AG09319 (cell line): ENCODE measurements at places on chromosomes 1 and 21.

DNA sequence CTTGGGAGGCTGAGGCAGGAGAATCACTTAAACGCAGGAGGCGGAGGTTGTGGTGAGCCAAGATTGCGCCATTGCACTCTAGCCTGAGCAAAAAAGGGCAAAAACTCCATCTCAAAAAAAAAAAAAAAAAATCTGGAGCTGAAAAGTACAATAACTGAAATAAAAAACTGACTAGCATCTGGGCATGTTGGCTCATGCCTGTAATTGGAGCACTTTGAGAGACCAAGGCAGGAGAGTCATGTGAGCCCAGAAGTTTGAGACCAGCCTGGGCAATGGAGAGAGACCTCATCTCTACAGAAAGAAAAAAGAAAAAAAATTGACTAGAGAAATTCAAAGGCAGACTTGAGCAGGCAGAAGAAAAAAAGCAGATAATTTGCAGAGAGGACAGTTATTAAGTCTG, 18.1 kb downstream of the CLDN19 start:
- no peak for DNase-seq

GRCh38 chr21:34284666-34285065, 79.1 kb upstream of the KCNE2 start:
- no peak for DNase-seq

- no peak for DNase-seq
Measured at GRCh38 chr1:36920801-36921405, 113.4 kb downstream of the GRIK3 start.

DNA sequence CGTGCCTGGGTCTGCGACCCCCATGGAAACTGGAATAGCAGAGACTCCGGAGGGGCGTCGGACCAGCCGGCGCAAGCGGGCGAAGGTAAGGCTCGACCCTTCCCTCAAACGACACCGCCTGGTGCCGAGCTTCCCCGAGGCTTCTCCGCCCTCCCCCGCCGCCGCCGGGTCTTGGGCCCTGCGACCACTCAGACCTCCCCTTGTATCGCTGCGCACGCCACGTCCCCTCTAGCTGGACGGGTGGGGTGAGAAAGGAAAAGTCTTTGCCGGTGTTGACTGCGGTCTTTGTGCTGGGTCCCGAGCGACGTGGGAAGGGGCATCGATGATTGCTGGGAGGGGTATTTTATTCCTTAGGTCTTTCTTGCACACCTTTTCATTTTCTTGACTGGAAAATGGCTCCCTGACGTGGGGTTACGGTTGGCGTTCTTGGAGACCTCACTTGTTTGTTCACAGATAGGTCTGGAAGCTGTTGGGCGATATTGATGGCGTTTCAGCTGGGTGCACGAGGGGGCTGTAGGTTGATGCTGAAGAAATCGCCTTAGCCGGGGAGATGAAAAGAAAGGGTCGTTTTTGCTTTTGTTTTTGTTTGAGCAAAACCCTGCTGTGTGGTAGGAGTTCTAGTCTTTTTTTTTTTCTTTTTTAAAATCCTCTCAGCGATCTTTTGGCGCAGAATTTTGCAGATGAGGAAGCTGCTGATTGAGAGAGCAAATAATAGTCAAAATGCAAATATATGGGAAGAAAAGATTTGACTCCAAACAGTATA, 776 bp downstream of the KDM1A start:
- no peak for DNase-seq

DNA sequence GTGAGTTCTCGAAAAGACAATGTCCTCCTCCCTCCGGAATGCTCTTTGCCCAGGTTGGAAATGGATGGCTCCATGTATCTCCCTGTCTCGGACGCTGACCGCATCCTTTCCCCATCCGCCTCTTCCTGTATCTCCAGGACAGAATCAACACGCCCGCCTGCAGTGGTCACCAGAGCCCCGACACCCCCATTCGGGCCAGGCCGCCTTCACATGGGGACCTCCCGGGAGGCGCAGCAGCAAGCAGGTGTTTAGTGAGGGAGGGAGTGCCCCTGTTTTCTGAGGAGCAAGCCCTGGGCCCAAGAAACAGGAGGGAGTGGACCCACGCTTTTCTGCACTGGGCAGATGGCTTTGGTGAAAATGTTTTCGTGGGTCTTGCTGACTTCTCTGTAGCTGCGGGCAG, 83.5 kb upstream of the TTC34 start:
- DNase-seq, result no peak

DNA sequence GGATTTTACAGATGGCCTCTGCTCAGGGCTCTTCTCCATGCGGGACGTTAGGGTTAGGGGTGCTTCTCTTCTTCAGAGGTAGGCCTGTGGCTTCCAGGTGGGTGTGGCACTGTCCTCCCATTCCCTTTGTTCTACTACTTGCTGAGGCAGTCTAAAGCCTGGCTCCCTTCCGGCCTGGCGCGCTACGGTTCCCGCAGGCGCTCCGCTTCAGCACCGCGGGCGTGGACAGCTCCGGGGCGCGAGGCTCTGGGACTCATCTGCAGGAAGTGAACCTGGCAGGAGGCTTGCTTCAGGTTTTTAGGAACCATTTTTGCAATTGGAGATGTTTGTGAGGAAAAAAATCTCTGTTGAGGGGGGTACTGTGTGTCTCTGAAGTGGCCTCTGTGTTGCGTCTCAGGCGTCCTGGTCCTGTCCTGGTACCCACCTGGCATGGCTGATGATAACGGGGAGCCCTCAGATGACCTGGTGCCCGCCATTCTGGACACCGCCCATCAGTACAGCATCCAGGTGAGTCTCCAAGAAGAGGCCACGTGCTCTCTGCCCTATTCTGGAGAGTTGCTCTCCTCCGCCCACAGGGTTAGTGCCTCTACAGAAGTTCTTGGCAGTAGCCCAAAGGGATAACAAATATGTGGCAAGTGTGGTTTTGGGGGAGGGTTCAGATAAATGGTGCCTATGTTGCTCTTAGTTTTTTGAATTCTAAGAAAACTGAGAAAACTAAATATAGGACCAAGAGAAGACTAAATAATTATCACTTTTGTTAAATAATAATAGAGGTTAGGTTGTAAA, 1.9 kb downstream of the MANEAL start:
- no peak for DNase-seq

DNA sequence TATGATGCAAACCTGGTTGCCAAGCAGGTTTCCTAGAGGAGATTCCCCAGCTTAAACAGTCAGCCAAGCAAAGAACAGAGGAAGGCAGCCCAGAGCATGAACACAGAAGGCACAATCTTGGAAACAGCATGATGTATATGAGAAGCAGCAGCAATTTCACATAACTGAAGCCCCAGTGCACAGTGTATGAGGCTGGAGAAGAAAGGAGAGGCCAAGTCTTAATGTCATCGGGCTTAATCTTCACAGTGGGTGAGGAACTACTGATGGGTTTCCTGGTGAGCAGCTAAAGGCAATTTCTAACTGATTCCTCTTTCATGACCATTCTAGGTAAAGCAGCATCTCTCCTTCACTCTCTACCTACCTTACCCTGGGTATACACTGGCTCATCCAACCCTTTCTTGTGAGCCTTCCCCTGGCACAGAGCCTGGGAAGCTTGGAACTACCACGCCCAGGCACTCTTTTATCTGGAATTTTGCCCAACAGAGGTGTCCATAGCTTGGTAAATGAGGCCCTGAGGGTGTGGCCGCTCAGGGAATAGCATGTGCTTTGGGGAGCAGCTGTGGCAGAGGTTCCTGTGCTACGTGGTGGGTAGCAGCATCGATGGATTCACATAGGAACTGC, 22.0 kb downstream of the FYB2 start:
- no peak for DNase-seq

GRCh38 chr1:66278260-66279021, 255.5 kb upstream of the SGIP1 start:
- no peak for DNase-seq

DNA sequence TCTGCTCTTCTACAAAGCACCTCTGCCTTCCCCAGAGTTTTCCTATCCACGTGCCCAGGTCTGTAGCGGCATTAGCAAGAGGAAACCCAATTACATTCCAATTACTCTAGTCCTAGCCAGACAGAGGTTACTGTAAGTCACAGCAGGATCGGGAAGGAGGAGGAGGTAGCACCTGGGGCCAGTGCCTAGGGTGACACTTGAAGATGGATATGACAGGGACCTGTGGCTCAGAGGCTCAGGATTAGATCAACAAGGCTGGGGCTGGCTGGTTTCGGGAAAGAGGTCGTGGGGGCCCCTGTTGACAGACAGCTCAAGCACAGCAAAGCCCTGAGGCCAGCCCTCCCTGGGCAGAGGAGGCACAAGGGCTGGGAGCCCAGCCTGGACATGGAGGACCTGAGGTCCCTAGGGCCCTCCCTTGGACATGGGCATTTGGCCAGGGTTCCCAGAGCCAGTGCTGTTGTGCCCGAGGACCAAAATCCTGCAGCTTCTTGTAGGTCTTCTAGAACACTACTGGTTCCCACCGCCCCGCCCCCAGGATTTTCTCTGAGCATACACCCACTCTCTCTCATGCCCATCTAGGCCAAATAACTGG, 3.0 kb upstream of the HCRTR1 start:
- DNase-seq, result no peak

DNA sequence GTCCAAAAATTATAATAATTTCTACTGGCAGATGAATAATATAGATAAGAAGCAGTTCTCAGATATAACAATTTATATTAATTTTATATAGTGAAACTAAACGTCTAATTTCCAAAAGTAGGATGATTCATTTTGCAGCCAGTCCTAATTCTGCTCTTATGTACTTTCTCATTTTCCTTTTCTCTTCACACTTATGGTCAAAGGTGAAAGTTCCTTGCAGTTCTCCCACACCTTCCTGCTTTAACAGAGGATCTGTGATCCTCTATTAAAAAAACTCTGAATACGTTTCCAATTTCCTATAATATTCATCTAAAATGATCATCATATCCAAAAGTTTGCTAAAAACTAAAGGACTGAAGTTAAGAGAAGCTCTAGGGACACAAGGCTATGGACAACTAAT, 78.5 kb downstream of the KIFAP3 start:
- no peak for DNase-seq

GRCh38 chr1:76669624-76670315, 197.5 kb upstream of the ST6GALNAC5 start:
- DNase-seq, result no peak

DNA sequence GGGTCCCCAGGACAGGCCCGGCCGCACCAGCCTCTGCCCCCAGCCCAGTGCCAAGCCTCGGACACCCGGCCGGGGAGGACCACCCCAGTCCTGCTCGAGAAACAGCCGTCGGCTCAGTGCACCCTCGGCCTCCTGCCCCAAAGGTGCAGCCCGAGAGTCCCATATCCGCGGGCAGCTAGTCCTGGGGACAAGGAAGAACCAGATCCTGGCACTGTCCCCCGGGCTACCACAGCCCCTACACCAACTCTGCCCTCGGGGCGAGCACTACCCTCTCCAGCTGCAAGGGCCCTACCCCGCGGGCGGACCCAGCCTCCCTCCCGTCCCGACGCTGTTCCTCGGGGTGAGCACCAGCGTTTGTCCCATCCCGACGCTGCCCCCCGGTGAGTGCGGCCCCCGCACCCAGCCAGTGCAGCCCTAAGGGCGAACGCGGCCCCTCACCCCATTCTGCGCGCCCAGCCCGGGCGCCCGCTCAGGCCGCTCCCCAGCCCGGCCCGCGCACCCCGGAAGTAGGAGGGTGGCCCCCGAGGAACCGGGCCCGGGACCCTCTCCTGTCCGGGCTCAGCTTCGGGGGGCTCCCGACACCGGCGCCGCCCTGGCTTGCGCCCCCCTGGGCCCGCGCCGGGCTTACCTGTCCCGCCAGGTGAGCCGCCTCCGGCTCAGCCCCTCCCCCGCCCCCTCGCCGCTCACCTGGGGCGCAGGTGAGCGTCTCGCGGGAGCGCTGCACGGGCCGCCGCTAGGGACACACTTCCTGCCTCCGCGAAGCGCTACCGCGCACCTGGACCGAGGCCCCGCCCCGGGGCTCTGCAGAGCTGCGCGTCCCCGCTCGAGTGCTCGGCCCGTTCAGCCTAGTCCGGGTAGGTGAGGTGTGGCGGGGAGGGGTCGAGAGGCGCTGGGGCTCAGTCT, at the start of gene KDF1:
TSS of gene KDF1 (minus strand) at position 747 of the 903 bp plus-strand sequence. CDS start 8,088 bp downstream, outside the sequence.
- no peak for DNase-seq

- no peak for DNase-seq
Measured at GRCh38 chr1:109089242-109090015, 1.1 kb upstream of the TMEM167B start.

DNA sequence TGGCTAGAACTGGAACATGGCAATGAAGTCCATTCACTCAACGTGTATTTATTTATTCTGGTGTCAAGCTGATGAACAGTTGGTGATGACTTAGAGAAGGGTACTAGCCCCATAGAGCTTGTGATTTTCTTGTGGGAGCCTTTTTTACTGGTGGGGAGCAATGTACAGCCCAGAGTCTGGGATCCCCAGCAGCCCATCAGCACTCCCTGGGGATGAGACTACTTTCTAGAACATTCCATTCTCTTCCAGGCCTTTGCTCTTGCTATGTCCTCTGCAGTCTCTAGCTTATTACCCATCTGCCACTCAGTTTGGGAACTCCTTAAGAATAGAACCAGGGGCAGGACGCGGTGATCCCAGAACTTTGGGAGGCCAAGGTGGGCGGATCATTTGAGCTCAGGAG, 11.6 kb downstream of the SLC2A1 start:
- no peak for DNase-seq

DNA sequence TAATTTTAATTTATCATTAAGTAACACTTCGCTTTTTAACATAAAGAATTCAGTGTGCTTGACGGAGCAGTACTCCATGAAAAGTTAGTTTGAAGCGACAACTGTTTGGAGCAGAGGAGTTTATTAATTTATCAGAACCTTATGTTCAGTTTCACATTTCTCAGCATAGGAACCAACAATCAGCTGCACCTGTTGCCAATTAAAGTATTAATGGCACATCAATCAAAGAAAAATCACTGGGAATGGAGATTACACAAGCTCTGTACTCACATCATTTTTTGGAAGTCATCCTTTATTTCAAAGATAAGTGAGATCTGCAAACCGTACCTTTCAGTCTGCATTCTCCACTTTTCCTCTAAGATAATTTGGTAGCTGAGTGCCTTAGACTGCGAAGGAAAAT, 344.6 kb downstream of the LMO4 start:
- no peak for DNase-seq

GRCh38 chr1:61322769-61323168, 240.4 kb downstream of the NFIA start:
- DNase-seq, result no peak

- peak; percentile 35 for DNase-seq
Measured at GRCh38 chr1:174262349-174263241, 103.3 kb downstream of the RABGAP1L start.

- DNase-seq, result no peak
Measured at GRCh38 chr1:24175033-24175755, 11.9 kb downstream of the IFNLR1 start.

DNA sequence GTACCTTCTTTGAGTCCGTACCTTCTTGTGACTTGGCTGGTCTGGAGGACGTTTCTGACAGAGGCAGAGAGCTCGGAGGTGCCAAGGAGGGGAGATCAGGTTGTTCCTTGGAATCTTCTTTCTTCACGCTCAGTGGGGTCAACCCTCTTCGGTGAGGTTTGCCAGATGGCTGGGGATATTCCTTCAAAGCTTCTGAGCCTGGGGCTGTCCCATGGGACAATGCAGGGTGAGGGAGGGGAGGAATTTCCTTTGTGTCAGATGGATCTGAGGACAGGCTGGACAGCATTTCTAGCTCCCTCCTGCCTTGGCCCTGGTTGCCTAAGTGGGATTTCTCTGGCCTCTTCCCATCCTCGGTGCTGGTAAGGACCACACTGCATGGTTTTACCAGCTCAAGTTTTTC, 95.5 kb upstream of the EDN2 start:
- no peak for DNase-seq
